ENCODE measurements at places on chromosomes 12 and 14.
A peak's percentile ranks its signal among the peaks of the same experiment; 100 is the strongest.

DNA sequence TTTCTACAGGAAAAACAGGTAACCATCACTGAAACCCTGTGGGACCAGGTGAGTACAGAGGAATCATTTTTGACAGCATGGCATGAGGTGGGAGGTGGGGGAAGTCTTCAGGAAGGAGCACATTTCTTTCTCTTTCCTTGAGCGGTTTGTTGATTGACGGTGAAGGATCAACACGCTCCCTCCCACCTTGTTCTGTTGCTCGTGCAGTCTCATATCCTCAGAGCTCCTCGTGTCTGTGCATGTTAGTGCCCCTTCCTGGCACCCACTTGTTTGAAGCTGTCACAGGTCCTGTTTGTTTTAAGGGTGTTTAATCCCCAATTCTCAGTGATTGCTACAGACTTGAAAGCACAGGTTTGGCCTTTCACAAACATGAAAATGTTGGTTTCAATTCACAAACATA lies 4.4 kb downstream of the C12orf54 start:
- DNase-seq, result no peak

DNA sequence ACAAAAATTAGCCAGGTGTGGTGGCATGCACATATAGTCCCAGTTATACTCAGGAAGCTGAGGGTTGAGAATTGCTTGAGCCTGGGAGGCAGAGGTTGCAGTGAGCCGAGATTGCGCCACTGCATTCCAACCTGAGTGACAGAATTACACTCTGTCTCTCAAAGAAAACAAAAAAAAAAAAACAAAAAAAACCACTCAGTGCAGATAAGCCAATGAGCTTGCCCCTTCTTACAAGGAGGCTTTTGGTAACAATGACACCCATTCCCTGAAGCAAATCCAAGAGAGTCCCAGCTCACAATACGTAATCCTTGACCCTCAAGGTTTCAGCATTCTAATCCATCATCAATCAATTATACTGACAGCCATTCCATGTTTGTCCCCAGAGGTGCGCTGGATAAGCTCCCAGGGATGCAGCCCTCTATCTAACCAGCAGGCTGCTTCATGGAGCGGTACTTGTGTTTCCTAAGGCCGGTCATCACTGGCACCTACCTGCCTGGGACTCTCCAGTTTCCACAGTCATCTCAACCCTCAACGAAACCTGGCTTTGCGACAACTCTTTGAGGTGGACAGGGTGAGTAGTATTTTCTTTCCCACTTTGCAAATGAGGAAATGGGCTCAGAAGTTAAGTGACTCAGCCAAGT lies 12.4 kb downstream of the GCN1 start:
- no peak for DNase-seq

- DNase-seq, result no peak
Measured at GRCh38 chr12:268483-268840, 5.8 kb upstream of the SLC6A13 start.

DNA sequence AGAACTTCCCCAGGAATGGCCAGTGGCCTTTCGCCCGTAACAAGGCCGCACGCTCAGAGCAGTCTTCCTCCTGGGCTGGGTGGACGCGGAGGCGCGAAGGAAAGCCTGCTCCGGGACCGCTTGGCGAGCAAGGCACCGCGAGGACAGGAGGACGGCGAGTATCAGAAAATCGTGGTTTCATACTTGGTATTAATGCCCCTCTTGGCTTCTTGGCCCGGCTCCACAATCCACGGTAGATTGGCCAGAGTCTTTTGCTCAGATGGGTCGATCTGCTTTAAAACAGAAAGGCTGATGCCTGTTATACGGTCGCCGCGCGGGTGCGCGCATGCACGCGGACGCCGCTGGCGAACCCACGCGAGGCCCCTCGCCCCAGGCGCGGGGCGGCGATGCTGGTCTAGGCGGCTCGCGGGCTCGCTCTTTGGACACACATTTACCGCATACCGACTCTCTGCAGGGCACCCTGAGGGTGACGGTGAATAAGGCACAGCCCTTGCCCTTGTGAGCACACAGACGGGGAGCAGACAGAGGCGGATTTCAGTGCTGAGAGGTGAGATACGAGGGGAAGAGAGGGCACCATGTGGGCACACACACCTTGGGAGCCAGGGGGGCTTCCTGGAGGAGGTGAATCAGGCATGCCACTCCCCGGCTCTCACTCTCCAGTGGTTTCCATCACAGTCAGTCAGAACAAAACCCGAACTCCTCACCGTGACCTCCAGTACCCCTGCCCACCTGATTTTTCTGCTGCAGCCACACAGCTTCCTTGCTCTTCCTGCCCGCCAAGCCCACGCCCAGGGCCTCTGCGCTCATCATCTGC lies 100.7 kb downstream of the APAF1 start:
- DNase-seq, result no peak

- DNase-seq, result no peak
Measured at GRCh38 chr14:66322564-66322963, 163.6 kb upstream of the CCDC196 start.

GRCh38 chr14:64971943-64972791 lies at the start of gene RAB15:
Gene RAB15 (minus strand): TSS chr14:64972336. CDS start chr14:64972076, 260 bp downstream.
- peak; percentile 48 for DNase-seq

DNA sequence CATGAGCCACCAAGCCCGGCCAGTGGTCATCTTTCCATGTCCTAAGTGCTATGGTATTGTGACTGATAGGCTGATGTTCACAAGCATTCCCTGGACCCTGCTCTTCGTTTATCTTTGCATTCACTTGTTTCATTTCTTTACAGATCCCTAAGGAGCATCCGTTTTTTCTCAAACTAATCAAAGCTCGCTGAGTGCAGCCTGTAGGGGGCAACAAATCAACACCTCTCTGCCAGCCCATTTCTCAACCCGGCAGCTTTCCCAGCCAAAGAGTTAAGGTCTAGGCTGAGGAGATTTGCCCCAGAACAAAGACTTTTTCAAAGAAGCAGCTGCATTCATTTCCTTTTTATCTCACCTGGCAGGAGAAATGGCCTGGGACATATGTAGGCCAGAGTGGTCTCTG lies 12.1 kb downstream of the SIRT4 start:
- DNase-seq, result no peak

DNA sequence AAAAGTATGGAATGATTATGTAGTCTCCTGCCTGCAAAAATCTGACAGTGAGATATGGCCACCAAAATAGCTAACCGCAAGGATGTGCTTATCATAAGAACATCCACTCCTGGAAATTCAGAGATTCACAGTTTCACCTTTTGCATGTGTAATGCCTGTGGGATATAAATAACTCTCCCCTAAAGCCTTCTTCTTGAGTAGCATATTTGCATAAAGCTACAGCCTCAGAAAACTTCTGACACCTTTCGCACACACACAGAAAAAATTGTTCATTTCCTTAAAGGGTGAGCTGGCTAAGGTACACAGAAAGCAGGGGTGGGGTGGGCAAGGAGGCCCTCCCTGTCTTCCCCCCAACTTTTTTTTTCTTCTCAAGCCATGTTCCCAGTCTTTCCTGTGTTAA lies 3.1 kb upstream of the IGF1 start:
- DNase-seq, result no peak

GRCh38 chr12:104510145-104510872 lies 53.6 kb downstream of the CHST11 start:
- peak; percentile 24 for DNase-seq

- DNase-seq, result no peak
Measured at GRCh38 chr14:26598081-26598671, 343 bp upstream of the NOVA1 start.

DNA sequence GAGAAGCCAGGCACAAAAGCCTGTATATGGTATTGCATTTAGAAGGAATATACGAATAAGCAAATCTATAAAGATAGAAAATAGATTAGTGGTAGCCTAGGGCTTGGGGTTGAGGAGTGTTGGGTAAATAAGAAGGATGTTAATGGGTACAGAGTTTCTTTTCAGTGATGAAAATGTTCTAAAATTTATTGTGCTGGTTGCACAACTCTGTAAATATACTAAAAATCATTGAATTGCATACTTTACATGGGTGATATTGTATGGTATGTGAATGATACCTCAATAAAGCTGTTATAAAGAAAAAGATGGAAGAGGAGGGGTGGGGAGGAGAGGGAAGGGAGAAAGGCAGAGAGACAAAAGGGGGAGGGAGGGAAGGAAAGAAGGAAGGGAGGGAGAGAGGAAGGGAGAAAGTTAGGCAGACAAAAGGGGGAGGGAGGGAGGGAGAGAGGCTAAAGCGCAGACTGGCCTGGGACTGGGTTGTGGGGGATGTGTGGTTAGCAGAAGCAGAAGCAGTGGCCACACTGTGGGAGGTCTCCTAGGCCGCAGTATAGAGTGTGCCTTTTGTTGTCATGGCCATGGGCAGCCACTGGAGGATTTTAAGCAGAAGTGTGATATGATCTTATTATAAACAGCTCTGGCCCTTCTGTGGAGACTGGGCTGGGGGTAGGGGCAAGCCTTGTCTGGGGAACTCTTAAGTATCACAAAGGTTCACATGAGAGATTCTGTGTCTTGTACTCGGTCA lies 73.6 kb upstream of the ELK3 start:
- DNase-seq, result peak; percentile 29

DNA sequence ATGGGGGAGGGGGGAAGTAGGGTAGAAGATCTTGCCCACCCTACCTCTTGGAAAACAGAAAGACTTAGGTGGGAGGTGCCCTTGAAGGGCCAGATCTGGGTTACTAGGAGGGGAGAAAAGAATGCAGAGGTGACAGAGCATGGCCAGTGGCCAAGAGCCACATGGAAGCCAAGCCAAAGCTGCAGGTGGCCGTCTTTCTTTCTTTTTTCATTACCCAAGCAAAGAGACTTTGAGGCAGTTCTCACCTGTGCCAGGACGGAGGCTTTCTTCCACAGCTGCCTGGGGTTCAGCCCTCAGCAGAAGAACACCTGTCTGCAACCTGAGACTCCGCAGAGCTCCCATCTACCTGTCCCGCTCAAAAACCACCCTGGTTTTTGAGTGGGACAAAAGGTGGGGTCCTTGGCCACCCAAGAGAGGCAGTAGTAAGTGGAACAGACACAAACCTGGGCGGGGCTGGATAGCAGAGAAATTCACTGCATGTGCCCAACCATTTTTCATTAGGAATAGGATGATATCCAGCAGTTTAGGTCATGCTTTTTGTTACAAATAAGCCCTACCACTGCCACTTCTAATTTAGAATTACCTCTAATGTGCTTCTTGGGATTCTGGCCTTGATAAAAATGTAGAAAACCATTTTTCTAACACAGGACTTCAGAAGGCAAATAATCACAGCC lies 116.5 kb downstream of the DYRK2 start:
- DNase-seq, result no peak

GRCh38 chr12:57511588-57512325 lies 8.6 kb downstream of the DDIT3 start:
- DNase-seq, result no peak

GRCh38 chr12:53120685-53121525 lies 17.6 kb downstream of the SOAT2 start:
- no peak for DNase-seq

Measured in immature natural killer cell (primary cell).